ENCODE measurements at places on chromosomes 2 and 18.

DNA sequence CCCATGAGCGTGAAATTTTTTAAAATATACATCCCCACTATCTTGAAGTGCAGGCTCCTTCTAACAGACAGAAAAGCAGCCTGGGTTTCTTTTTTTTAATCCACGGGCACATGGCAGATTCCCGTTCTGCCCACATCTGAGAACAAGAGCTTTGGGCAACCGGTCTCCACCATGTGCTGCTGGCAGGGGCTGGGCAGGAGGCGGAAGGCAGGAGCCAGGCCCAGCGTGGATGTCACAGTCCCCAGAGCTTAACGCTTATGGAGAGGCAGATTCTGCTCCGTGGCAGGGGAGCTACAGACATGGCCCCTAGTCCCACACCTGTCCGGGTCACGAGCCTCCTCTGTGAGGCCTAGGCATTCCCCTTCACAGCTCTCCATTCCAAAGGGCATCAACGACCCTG, 503.0 kb upstream of the MYT1L start:
- no peak for DNase-seq

DNA sequence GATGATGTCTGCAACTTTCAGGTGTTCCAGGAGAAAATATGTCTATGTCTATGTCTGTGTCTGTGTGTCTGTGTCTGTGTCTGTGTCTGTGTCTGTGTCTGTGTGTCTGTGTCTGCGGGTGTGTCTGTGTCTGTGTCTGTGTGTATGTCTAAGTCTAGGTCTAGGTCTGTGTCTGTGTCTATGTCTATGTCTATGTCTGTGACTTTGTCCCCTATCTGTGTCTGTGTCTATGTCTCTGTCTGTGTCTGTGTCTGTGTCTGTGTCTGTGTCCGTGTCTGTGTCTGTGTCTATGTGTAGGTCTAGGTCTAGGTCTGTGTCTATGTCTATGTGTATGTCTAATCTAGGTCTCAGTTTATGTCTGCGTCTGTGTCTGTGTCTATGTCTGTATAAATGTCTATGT, 10.5 kb downstream of the IL1R2 start:
- DNase-seq = no peak

GRCh38 chr2:74708883-74709282, 54.8 kb downstream of the SEMA4F start:
- no peak for DNase-seq

DNA sequence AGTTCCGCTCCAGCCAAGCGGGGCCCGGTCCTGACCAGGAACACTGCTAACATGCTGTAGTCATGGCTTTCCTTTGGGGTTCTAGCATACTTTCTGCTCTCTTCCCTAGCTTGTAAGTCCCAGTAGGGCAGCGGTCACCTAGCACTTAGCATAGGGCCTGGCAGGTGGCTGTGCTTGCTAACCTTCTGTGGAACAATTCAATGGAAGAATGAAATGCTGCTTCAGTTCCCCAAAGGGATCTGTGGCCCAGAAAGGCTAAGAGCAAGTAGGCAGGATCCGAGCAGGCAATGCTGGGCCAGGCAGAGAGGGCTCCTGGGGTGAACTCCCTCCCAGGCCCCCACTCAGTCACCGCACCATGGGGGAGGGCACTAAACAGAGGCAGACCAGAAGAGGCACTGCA, 266.8 kb downstream of the CELF4 start:
- no peak for DNase-seq

DNA sequence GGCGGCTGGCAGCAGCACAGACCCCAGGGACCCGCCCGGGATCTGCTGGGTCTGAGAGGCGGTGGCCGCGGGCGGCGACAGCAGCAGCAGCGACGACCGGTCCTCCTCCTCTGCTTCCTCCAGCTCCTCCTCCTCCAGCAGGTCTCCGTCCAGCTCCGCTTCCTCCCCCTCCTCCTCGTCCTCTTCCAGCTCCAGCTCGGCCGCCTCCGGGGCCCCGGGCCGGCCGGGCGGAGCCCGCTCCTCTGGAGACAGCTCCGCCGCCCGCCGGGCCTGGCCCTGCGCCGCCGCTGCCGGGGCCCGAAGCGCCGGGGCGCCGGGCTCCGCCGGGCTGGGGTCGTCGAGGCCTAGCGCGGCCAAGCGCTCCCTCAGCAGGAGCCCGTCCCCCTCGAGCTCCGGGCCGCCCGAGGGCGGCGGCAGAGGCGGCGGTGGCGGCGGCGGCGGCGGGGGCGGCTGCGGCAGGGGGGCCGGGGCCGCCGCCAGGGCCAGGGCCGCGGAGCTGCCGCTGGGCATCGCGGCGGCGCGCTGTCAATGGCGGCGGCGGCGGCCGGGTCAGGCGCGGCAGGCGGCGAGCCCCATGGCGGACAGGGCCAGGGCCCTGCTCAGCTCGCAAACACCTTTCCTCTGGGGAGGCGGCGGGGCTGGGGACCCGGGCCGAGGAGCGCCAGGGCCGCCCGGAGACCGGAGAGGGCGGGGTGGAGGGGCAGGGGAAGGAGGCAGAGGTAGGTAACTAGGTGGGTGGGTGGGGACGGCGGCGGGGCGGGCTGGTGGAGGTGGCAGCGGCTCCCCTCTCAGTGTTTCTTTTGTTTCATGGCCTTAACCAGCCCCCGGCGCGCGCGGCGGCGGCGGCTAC, 445 bp downstream of the MEX3C start:
- peak; percentile 82 for DNase-seq

DNA sequence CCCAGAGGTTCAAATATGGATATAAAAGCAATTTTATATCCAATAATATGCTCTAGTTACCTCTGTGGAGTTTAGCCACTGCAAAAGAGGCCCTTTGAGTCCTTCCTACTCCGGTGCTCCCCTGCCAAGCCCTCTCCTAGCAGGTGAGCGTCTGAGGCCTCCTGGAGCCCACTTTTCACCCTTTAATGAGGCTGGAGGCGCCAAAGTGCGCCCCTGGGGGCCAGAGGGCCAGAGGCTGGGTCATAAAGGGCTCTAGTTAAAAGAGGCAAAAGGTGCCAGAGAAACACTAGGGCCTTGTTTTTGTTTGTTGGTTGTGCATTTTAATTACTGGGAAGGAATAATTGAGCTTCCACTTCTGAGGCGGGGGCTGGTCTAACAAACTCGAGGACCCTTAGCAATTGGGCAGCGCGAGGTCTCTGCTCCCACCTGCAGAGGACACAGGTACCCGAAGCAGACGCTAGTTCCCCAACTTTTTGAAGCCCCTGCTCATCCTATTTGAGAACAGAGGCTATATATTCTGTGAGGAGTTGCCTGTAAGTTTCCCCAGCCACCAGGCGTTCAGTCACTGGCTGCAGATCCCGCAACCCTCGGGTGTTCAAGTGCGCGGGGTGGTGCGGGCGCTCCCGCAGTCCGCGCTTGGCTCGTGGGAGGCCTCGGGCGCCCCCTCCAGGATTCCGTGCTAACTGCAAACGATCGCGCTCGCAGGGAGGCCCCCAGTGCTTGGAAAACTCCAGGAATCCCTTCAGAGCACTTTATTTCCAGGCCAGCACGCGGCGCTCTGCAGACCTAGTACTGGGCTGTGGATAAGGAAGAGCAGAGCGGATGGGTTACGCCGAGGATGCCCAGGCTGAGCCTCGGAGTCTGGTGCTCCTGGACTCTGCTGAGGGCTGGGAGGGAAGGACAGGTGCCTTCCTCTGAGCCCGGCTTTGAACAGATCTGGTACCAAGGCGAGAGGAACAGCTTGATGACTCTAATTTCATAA, 14.1 kb downstream of the MSGN1 start:
- DNase-seq = no peak

DNA sequence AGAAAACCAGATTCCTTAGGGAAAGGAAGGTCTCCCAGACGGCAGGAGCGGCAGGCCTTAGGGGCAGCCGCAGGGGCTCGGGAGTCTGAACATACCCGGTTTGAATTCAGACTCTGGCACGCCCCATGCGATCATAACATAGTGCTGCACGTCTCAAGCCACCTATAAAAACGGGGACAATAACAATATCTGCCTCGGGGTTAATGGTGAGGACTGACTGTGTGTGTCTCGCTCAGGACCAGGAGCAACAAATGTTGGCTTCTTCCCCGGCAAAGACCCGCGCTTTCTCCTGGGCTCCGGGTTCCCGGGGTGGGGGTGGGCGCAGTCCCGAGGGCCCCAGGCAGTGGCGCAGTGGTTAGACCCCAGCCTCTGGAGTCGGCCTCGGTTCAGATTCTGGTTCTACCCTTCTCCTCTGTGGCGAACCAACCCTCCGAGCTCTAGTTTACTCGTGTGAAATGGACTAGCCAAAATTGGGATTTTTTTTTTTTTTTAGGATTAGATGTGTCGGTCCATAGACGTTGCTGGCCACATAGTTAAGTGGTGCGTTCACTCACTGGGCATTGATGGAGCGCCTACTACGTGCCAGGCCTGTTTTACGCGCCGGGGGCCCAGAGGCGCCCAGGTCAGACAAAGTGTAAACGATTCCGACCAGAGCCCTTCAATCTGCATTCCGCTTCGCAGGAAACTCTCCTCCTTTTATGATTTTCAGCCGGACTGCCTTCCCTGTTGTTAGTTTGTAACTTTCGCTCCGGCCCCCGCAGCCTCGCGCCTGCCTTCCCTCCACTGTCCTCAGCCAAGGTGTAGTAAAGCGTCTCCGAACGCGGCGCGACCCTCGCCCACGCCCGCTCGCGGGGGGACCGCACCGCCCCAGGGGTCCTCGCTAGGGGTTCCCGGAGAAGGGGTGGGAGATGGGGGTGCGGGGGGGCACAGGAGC, 820 bp upstream of the SH3BP4 start:
- peak; percentile 63 for DNase-seq

GRCh38 chr2:148643998-148644882, at the start of gene EPC2:
EPC2 (plus strand) TSS chr2:148644751; CDS start chr2:148645018, 267 bp downstream.
- DNase-seq = peak; percentile 93

DNA sequence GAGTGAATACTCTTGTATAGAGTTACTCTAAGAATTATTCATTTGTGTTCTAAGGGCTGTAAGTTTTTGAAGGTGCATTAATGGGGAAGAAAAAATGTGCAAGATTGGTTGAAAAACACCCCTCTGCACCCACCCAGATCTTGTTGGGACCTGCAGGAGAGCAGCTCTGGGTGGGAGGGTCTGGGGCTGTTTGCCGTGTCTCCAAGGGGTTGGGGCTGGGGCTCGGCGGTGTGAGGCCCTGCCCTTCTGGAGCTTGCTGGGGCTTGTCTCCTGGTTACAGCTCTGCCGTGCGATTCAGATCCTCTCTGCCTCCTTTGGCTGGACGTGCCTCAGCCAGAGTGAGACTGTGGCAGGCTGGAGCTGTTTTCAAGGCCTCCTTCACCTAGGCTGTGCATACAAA, 26.1 kb downstream of the IGFBP2 start:
- DNase-seq = no peak

DNA sequence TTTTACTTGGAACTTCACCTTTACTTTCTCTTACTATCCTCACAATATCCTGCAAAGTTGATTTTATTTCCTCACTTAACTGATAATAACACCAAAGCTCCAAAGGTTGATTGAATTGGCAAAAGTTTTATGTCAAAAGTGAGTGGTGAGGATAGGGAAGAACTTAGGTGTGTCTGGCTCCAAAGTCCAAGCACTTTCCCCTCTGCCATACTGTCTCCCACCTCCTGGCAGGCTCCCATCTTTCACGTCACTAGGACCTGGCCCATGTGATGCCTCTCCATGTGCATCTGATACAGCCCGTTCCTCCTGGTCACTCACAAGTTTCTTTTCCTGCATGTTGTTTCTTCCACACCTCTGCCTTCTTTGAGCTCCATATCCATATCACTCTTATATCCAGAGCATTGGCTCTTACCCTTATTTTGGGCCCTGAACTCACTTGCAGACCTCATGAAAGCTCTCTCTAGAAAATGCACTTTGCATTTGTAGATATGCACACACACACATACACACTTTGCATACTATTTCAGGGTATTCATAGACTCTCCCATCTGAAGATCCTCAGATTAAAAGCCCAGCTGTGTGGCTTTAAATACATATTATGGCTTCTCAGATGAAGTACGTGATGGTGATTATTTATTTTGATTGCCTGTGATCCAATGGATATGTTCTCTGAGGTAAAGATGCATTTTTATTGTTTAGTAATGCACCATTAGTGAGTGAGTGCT, 12.3 kb downstream of the MEP1B start:
- DNase-seq = no peak

DNA sequence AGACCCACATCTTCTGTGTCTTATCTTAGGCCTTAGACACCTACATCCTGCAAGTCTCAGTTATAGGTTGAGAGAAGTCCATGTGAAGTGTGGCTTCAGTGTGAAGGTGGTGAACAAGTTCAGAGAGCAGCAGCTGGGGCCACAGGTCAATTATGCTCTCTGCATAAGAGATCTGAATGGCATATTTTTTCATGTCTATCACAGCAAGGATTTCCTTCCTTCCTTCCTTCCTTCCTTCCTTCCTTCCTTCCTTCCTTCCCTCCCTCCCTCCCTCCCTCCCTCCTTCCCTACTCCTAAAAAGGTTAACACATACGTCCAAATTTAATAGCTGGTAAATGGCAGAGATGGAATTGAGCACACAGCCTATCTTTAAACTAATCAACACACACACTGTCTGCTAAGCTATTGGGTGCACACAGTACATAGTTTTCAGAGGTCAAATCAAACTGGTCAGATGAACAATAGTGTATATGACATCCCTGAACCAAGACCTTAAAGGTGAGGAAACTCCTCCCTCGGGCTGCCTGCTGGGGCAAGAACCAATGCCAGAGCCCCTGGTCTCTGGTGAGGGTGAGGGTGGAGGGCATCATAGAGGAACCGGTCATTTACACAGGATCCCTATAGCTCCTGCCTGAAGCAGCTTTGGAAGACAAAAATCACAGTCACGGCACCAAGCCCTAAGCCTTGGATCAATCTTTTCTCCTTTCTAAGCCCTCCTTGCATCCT, 240.9 kb downstream of the ICOS start:
- no peak for DNase-seq

- DNase-seq = peak; percentile 83
These were observed 147.7 kb downstream of the KLHL29 start for GRCh38 chr2:23532391-23533337.

GRCh38 chr2:173064151-173064805, 11.4 kb upstream of the MAP3K20 start:
- no peak for DNase-seq

- peak; percentile 71 for DNase-seq
These were observed 45.3 kb upstream of the PSME4 start for GRCh38 chr2:54015798-54016699.

DNA sequence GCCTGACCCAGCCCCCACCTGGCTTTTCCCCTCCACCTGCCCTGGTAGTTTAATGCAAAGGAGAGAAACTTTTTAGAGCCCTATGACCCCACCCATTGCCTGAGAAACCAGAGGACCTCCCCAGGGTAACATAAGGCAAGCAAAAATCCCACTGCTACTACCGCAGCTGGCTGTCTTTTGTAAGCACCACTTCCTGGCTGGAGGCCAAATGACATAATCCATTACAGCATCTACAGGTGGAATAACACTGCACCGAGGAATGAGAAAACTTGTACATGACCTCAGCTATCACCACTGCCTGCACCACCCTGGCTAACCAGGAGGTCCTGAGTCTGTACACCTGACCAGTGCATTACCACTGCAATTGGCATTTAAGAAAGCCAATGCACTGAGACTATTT, 149.6 kb upstream of the GALNT5 start:
- no peak for DNase-seq

DNA sequence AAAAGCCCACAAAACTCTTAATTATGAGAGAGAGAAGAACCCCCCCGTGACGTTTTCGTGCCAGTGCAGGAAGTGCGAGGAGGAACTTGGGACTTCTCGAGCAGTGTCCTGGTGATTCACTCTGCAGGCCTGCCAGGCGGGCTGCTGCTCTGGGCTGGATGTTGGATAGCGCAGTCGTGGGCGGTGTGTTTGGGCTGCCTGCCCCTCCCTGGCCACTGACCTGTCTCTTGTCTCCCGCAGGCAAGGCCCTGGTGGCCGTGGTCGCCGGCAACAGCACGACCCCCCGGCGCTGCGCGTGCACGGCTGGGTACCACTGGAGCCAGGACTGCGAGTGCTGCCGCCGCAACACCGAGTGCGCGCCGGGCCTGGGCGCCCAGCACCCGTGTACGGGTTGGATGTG, 29.0 kb downstream of the TNFRSF11A start:
- no peak for DNase-seq

All from sigmoid colon (tissue), 7 donors.